ENCODE measurements at places on chromosomes 13 and 19.

GRCh38 chr19:4061178-4061682 is 5.5 kb downstream of the ZBTB7A start:
- no peak for DNase-seq

DNA sequence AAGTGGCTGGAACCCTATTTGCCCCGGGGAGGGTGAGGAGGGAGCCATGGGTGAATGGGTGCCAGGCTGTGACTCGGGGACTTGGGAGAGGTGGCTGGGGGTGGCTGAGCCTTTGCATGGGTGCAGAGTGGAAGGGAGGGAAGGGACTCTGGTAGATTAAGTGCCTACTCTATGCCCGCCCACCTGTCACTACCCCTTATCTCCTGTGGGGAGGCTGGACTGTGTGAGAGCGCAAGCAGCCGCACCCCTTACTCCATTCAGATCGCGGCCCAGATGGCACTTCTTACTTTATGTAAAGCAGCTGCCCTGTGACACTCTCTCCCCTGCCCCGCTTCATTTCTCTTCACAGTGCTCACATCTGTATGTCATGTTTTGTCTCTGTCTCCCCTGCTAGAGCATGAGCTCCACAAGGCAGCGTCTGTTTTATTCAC is 2.9 kb downstream of the KASH5 start:
- no peak for DNase-seq

- DNase-seq = no peak
Observed at GRCh38 chr19:50599427-50599826, 31.2 kb upstream of the LRRC4B start.

GRCh38 chr13:112133499-112134390 is 66.8 kb downstream of the SOX1 start:
- DNase-seq = no peak

GRCh38 chr19:2148482-2149135 is 2.8 kb downstream of the AP3D1 start:
- no peak for DNase-seq

DNA sequence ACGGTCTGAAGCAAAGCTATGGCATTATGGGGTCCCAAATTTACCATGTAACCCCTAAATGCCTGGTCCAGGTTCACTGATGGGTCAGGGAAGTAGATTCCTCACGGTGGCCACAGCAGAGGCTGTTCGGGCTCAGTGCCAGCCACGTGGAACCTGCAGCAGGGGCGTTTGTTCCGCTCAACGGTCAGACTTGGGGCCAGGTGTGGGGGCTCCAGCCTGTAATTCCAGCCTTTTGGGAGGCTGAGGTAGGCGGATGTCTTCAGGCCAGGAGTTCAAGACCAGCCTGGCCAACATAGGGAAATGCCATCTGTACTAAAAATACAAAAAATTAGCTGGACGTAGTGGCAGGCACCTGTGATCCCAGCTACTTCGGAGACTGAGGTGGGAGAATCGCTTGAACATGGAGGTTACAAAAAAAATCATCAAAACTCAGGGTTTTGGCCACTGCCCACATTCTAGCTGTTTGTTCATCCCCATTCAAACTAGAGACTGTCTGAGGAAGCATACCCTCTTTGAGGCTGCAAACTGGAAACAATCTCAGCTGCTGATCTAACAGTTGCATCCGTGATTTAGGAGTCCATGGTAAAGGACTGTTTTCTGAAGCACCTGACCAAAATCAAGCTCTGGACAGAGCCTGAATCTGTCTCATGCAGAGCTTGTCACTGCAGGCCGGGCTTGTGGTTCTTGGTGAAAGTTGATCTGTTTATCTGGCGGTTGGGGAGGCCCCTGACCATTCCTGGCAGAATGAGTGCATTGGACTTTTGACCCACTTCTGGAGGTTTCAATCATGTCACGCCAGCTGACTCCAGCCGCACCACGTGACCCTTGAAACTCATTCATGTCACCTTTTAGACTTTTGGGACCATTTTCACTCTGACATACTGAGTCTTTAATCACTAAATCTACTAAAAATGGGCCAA is 30.2 kb upstream of the ZNF331 start:
- DNase-seq = no peak

GRCh38 chr13:39448834-39449233 is 154.2 kb downstream of the LHFPL6 start:
- DNase-seq = no peak

GRCh38 chr13:32136716-32137115 is 105.1 kb downstream of the FRY start:
- no peak for DNase-seq

DNA sequence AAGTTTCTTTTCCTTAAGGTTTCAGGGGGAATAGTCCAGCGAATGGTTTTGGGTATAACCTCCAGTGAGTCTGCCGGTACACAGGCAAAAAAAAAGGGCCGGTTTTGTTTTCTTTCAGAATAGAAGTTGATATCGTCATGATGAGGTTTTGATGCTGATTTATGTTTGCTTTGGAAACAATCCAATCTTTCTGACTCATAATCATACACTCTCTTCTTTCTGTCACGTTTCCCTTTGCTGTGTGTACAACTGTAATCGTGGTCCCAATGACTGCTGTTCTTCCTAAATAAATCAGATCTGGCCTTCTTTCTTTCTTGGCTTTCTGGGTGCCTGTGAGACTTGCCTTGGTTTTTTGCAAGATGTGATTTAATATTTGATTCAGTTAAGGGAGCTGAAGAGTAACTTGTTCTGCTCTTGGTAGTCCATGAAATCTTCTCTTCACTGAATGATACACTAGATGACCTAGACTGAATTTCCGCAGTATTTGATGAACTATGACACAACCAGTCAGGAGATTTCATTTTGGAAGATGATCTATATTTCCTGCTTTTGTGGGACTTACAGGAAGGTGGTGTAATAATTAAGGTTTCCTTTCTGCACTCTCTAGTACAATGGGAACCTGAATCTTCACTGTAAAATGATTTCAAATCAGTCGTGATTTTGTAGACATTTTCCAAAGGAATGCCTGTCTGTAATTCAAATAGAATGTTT is 34.9 kb upstream of the METTL21C start:
- no peak for DNase-seq

DNA sequence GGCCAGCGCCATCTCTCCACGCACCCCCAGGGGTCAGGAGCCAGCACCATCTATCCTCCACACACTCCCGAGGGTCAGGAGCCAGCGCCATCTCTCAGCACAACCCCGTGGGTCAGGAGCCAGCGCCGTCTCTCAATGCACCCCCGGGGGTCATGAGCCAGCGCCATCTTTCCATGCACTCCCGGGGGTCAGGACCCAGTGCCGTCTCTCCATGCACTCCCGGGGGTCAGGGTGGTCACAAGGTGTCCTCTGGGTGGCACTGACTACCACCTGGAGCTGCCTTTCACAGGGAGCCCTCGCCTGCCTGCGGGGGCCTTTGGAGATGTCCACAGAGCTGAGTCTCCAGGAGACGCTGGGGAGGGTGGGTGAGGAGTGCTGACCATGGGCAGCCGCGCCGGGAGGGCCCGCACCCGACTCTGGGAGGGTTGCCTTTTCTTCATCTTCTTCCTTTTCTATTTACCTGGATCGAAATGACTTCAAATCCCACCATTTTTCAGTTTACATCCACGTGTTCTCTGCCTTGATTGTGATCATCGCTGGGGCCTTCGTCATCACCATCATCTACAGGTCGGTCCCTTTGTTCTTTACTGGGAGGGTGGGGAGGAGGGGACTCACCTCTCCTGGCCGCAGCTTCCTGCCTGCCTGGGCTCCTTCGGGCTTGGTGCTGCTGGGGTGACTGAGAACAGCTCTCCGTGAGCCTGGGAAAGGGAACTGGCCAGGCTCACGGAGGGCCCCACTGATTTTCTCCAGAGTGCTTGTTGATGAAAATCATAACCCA is 19.1 kb downstream of the TEX29 start:
- DNase-seq = no peak

- no peak for DNase-seq
Observed at GRCh38 chr13:50670847-50671496, 172.5 kb downstream of the DLEU7 start.

DNA sequence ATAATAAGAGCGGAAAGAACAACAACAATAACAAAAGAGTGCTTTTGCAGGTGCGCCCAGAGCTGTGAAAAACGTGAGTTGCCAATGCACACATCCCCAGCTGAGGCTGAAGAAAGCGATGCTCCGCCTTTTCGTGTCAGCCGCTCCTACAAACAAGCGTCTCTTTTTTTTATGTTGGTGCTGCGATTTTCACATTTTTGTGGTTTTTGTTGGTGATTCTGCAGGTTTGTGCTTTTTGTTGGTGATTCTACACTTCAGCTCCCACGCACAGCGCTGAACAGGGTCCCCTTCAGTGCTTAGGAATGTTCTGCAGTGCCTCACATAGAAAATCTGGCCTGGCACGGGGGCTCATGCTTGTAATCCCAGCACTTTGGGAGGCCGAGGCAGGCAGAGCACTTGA is 7.3 kb upstream of the SBK3 start:
- DNase-seq = no peak

- no peak for DNase-seq
Observed at GRCh38 chr19:55483706-55484592, 1.0 kb upstream of the NAT14 start.

- peak; percentile 35 for DNase-seq
Observed at GRCh38 chr19:45340232-45340898, at the start of gene KLC3. KLC3 (plus strand) TSS chr19:45340750; CDS start chr19:45345542, 4,792 bp downstream.

GRCh38 chr19:36916991-36917390 is 859 bp downstream of the ZNF568 start:
- no peak for DNase-seq

All from stimulated activated CD4-positive, alpha-beta T cell treated with anti-CD3 and anti-CD28 coated beads, Interleukin-1b, Interleukin-23, amount 100 ng/mL, for 4 hours (primary cell).